Memory B cell (primary cell): ENCODE measurements at places on chromosomes 1 and 21.

DNA sequence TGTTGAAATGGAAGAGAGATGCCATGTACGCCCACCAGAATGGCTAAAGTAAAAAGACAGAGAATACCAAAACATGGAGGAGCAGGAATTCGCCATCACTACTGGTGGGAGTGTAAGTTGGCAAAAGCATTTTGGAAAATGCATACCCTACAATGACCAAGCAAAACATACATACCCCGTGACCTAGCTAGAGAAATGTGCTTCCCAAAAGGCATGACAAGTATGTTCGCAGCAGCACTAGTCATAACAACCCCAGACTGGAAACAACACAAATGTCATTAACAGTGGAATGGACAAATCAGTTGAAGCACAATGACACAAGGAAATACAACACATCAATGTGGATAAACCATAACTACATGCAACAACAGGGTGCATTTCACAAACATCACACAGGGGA is 27.2 kb downstream of the SYT2 start:
- no peak for DNase-seq

DNA sequence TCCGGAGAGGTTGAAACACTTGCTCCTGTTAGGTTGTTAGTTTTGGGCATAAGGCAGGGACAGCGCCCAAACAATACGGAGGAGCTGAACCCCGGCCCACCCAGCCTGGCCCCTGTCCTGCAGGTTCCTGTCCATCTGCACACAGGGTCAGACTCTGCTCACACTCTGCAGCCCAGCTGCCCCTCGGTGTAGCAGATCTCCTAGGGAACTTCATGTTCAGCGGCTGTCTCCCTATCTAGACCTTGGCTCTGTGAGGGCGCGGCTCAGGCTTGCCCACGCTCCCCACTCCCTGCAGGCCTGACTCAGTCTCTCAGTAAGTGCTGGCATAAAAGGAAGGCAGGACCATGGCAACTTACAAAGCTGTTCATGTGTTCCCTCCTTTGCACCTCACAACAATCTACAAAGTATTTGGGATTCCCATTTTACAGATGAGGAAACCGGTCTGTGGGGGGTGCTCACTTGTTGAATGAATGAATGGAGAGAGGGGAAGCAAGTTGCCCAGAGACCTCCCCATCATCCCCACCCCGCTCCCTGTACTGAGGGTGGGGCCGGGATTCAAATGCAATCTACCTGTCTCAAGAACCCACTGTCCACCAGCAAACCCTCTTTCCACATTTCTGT is 26.2 kb downstream of the ACOT11 start:
- DNase-seq, result no peak

- DNase-seq, result no peak
Measured at GRCh38 chr1:232766904-232767303, 38.3 kb upstream of the MAP10 start.

GRCh38 chr1:239662950-239663349 is 276.6 kb downstream of the CHRM3 start:
- DNase-seq, result no peak

DNA sequence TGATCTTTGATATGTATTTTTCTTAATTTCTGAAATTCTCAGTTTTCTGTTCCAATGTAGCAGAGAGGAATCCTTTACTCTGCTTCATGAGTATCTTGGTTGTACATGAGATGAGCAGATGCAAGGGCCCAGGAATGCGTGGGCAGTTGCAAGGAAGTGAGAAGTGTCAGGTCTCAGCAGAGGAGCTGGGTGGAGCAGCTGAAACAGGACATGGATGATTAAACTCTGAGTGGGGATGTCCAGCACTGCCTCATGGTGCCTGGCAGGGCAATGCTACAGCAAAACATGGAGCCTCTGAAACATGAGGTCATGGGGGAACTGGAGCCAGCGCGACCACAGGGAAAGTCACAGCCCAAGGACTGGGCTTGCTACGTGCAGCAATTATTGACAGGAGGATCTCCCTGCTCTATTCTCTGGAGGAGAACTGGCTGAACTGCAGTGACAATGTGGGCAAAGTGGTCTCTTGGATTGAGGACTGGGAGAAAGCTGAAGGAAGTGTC is 48.4 kb downstream of the COLGALT2 start:
- DNase-seq, result no peak

DNA sequence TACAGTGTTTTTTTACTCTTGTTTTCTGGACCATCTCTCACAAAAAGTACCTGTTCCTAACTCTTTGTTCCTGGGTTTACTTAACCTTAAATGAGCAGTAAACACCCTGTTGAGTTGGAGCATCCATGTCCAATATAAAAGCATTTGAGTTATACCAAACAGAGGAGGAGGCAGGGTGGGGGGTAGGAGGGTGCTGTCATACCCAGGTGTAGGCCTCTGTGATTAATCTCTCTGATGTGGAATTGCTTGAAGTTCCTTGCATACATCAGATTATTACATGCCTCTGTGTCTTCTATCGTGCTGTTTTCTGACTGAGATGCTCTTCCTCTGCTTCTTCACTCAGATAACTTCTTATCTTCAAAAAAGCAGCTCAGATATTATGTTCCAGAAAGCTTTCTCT is 28.1 kb upstream of the RGS18 start:
- no peak for DNase-seq

DNA sequence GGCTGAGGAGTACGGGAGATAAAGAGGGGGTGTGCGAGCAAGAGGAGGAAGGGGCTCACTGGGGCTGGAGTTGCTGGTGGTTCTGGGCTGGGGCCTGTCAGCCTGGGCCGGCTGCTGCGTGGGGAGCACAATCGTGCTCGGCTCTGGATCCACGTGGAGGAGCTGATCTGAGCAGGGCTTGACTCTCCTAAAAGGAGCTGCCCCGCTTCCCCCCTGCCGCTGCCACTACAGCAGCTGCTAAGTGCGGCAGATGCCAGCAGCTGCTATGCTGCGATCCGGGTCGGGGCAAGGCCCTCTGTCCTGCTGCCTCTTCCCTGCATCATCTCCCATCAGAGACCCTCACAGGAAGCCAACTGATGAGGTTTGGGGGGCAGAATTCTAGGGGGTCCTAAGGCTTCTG is 165.9 kb downstream of the PCBP3 start:
- no peak for DNase-seq

GRCh38 chr21:41958886-41959563 is 5.2 kb upstream of the C2CD2 start:
- no peak for DNase-seq

- DNase-seq, result no peak
Measured at GRCh38 chr21:16378525-16378924, 648.7 kb downstream of the USP25 start.

DNA sequence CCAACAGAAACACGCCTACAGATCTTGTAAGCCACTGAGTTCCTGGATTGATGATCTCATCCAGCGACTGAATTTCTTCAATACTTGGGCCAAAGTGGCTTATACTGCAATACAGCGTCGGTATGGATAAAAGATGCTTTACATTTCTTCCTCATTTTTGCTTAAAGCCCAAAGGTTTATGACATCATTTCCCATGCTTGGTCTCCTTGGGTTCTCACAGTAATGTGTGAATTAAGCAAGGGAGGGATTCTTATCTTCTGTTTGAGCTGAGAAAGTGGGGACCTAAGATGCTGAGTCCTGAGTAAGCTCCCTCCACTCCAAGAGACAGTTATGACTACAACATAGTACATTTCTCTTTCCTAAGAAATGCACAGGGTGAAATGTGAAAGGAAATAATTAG is 39.5 kb downstream of the LBR start:
- no peak for DNase-seq

DNA sequence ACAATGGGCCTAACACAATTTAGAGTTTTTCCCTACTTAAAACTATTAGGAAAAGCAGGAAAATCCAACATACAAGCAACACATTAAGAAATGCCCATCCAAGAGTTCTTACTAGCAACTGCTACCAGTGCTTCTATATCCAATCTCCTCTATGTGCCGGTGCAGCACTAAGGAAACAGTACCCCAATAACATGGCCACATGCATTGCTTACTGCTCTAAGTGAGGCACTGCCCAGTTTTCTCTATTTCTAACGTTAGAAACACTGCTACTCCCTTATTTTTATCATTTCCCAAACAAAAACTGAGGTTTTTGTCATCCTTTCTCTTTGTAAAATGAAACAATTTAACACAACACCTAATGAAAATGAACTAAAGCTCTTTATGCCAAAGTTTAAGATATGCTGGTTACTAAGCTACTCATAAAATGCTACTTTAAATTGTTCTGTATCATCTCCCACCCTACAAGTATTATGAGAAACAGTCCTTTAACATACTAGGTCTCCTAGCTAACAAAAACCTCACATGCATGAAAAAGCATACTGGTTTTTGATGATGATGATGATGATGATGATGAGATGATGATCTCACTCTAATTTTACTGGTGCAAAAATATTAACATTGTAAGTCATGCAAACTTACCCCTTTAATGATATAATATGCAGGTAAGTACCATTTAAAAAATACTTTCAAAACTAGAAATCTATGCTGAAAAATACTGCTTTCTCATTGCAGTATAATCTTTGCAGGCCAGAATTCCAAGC is 90.7 kb upstream of the TTC39A start:
- DNase-seq, result no peak

DNA sequence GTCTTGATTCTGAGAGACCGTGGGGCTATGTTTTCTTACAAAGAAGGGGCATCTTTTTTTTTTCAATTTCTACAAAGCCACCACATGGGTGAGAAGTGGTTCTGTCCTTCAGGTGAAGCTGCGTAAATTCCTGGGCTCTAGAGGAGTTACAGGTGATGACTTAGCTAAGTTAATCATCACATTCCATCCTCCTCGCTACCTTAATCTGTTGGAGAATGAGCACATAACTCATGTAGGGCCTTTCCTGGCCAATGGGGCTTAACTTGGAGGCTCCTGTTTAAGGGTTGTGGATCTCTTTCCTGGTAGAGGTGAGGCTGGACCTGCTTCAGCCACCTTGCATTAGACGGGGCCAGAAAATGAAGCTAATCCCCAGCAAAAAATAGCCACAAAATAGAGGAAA is 19.9 kb downstream of the REG4 start:
- no peak for DNase-seq

DNA sequence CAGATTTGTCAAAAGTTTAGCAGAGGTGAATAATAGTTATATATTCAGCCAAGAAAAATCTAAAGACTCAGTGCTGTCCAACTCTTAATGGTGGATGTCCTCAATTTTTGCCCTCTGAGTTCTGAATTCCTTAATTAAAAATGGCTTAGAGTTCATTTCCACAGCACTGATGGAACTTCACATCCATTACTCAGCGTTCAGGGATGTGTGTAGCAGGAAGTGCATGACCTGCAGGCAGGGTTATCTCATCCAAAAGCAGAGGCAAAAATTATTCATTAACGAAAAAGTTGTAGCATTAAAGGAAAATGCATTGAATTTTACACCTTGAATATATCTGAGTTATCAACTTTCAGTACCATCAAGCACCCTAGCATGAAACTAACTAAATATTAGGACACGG is 96.7 kb downstream of the ZP4 start:
- no peak for DNase-seq

DNA sequence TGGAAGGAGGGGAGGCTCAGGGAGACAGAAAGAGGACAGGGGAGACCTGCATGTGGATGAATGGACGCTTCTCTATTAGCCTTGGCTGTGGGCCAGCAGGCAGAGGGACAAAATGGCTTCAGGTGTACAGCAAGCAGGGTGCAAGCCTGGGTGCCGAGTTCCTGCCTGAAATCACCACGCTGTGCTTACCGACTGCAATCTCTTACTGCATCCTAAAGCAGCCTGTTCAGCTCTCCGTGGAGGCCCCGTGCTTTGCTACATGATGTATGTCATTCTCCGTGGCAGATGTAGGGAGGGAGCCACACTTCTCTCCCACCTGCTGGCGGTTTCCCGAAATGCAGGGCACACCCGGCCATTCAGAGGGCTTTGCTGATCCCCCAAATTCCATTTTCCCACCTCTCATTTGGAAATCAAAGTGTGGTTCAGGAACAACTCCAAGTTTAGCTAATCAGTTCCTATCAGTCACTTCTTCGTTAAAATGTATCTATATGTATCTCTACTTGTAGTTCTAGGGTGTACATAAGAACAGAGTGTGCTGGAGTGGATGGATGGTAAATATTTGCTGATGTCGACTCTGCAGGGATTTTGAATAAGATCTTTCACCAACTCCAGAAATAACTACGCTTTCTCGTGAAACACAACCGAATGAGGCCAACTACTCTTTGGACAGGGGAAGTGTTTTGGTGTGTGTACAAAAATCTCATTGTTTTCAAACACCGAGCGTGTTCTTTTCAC is 122.3 kb upstream of the BACE2 start:
- no peak for DNase-seq

GRCh38 chr1:181445436-181445835 is 37.9 kb upstream of the CACNA1E start:
- DNase-seq, result no peak

DNA sequence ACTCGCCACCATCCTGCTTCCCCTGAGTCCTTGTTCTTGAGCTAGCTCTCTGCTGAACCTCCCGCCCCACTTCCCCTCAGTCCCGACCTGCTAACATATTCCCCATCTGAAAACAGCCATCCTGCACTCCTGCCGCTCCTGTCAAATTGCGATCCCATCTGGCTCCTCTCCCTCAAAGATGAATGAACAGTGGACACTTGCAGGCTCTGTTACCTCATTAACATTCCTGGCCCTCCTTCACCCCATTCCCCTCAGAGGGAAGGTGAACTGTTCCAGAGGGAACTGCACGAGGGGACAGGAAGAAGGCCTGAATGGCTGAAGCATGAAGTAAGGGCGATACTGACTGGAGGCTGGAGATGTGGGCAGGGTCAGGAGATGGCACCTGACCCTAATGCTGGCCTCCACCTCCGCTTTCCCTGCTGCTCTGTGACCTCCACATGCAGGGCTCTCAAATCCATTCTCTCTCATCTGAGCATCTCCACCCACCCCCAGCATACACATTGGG is 7.4 kb upstream of the CELSR2 start:
- no peak for DNase-seq

DNA sequence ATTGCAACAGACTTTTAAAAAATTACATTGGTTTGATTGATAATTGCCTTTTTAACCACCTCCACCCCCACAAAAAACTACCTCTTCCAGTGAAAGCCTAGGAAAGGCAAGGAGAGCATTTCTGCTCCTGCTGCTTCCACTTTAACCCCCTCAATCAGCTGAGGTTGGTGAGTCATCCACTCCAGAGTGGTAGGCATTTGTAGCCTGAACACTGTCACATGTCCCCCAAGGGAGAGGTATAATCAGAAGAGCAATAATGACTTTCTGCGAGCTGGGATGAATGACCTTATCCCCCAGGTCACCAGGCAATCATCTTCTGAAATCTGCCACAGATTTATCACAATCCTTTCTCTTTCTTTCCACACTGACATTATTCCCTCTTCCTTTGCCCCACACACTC is 126.6 kb upstream of the CAMK1G start:
- DNase-seq, result no peak

- no peak for DNase-seq
Measured at GRCh38 chr1:234858722-234859121, 248.7 kb upstream of the IRF2BP2 start.

DNA sequence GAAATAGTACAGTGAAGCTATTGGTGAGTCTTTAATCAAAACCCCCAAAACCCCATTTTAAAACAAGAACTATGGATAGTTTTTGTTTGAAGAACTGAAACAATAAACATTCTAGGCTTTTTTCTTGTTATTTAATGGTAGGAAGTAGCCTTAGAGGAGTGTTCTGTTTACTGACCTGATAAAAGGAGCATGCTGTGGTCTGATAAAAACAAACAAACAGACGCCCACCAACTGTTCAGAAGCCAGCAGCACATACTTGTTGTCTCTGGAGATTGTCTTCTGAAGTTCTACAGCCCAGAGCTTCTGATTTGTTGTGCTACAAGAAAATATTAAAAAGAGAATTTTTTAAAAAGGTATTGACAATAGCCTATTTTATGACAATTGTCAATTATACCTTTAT is 54.1 kb upstream of the CFAP298 start:
- no peak for DNase-seq
